ENCODE measurements at places on chromosomes 3 and 15. TPM values are rescaled to one million over a fixed set of nuclear protein-coding genes. Genes with fewer than 3 reads are reported as not detected.
A peak's percentile ranks its signal among the peaks of the same experiment; 100 is the strongest.

B4GALT4 gene
- 18.5 TPM for total RNA-seq

DNA sequence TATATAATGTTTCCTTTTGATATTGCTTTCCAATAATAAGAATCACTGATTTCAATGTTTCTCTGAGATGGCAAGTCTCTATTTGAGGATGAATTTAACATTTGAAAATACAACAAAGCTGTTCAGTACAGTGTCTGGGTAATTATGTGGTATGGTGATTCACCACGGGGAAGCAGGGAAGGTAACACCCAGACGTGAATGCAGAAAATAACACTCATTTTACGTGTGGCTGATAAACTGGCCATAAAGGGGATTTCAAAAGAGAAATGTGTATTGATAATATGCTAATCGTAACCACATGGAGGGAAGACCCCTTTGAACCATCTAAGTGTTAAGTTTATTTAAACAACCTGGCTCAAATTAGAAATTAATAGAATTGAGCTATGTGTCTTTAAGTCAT is 344.6 kb downstream of the GRM7 start:
- ATAC-seq = peak; percentile 60

MUSTN1 gene
- total RNA-seq = not detected

- ATAC-seq = no peak
Observed at GRCh38 chr15:36407647-36408046, 171.8 kb upstream of the CDIN1 start.

GRCh38 chr3:129475863-129476262 is 35.8 kb downstream of the IFT122 start:
- no peak for ATAC-seq

DNA sequence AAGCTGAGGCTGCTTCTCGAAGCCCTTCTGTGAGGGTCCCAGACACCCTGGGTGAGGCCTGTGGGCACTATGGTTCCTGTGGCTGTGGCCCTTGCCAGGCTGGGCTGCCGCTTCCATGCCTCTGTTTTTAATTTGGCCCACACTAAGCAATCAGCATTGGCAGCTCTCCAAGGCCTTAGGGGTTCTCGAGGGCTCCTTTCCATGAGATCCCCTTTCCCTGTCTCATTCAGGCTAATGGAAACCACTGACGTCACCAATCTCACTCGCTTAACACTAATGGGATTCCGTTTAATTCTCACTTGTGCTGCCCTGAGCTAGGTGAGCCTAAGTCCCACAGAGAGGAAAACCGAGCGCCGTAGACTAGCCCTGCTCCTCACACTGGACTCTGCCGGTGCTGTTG is 60.2 kb upstream of the RAB6B start:
- no peak for ATAC-seq
